ENCODE measurements at places on chromosomes 5 and 9.

DNA sequence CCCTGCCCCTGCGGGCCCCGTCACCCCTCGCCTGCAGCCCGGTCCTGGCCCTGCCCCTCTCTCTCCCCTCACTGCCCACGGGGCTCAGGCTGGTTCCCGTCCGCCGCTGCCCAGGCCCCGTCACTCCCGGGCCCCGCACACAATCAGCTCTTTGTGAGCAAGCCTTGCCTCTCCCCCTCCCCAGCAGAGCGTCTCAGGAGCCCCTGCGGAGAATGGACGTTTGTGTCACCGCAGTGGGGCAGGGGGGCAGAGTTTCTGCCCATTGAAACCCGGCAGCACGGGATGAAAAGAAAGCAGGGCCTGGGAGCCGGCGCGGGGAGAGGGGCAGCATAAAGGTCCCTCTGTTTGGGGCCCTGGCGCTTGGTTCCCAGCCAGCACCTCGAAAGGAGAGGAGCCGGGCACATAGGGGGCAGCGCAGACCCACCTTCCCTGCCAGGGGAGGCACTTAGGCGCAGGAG is 13.5 kb upstream of the NUP214 start:
- H3K27ac ChIP-seq, result no peak overlapping the region
- DNase-seq, result no peak
- no peak overlapping the region for H3K4me3 ChIP-seq

DNA sequence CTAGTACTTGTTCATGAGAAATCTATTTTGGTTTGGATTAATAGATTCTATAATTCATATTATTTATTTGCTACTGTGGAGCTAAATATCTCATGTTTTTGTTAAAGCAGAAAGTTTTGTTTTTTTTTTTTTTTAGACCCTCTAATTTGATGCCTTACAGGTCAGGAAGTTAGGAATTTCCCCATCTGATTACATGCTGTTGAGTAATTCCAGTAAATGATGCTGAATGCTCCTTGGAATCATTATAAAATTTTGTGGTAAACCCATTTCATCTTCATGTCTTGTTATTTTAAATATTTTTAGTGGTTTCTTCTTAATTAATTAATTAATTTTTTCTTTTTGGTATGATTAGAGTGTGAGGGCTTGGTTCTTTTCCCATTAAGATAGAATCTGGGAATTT is 35.6 kb downstream of the NNT start:
- no peaks in the 10 kb centered on the region for H3K27me3 ChIP-seq
- no peak overlapping the region for H3K4me3 ChIP-seq
- DNase-seq, result no peak
- no peaks in the 10 kb centered on the region for H3K4me1 ChIP-seq
- H3K36me3 ChIP-seq, result peaks cover 3% of the 10 kb centered on the region

DNA sequence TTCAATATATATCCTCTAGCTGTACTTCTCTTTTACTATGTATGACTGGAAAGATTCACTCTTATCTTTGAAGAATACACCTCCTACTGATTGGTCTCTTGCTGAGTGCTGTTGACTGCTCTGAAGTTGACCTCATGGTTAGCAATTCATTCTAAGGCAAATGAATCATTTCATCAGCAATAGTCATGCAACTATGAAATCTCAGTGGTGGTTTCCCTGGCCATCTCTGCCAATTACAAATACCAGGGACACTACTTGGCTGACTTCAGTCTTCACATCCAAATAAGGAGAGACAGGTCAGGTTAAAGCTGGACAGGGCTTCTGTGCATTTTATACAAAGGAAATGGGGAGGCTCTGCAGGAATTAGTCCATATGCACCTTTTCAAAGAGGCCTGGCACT is 333.5 kb upstream of the ACTBL2 start:
- H3K4me3 ChIP-seq, result no peak overlapping the region
- peak; percentile 99 for DNase-seq
- peaks cover 25% of the 10 kb centered on the region for H3K4me1 ChIP-seq
- H3K27me3 ChIP-seq, result no peaks in the 10 kb centered on the region
- no peaks in the 10 kb centered on the region for H3K36me3 ChIP-seq
- H3K27ac ChIP-seq, result peak overlapping the region; percentile 74

DNA sequence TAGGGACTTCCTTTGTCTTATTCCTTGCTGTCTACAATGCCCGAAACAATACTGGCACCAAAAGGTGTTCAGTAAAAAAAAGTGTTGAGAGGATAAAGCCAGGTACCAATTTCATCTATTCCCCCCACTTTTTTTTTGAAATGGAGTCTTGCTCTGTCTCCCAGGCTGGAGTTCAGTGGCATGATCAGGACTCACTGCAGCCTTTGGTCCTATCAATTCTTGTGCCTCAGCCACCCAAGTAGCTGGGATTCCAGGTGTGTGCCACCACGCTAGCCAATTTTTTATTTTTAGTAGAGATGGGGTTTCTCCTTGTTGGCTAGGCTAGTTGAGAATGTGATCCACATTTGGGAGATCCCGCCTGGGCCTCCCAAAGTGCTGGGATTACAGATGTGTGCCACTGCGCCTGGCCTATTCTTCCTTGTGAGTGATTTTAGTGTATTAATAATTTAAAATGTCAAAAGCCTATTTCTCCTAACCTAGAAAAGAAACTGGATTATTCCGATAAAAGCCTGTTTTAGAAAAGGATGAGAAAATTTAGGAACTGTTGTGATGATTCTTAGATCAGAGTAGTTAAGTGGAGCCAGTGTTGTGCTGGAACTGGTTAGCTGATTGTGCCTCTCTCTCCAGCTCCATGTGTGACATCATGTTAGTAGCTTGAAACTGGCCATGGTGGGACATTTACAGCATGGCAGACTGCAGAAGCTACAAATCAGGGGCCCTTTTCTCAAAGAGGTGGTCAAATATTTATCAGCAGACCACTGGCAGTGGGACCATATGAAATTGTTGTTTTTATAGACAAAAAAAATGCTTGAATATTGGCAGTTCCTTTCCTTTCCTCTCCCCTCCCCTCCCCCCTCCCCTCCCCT is 14.3 kb downstream of the CDC42SE2 start:
- no peak overlapping the region for H3K4me3 ChIP-seq
- no peaks in the 10 kb centered on the region for H3K27me3 ChIP-seq
- peaks cover 5% of the 10 kb centered on the region for H3K4me1 ChIP-seq
- no peaks in the 10 kb centered on the region for H3K36me3 ChIP-seq

- H3K4me3 ChIP-seq, result no peak overlapping the region
- DNase-seq, result no peak
- H3K27me3 ChIP-seq, result peaks cover 10% of the 10 kb centered on the region
- no peaks in the 10 kb centered on the region for H3K4me1 ChIP-seq
Observed at GRCh38 chr5:59218424-59219045, 635.7 kb downstream of the RAB3C start.

DNA sequence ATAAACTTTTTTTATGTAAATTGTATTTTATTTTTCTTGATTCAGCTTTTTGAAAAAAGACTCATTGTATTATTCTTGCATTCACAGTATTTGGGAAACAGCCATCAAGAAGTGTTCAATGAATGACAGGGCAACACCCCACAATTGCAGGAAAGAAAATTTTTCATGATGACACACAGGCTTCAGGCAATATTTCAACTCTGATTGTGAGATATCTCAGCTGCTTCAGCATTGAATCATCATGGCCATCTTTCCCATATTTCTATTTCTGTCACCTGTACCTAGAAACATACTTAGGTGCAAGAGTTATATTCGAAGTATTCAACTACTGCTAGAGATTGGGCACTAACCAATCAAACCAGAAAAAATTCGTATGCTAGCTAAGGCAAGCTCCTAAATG is 446.0 kb downstream of the ISL1 start:
- H3K27me3 ChIP-seq, result no peaks in the 10 kb centered on the region
- H3K4me1 ChIP-seq, result no peaks in the 10 kb centered on the region
- no peaks in the 10 kb centered on the region for H3K36me3 ChIP-seq
- no peak overlapping the region for H3K4me3 ChIP-seq

- H3K27me3 ChIP-seq, result no peaks in the 10 kb centered on the region
- H3K27ac ChIP-seq, result no peak overlapping the region
- no peaks in the 10 kb centered on the region for H3K36me3 ChIP-seq
- no peak overlapping the region for H3K4me3 ChIP-seq
- no peak for DNase-seq
Observed at GRCh38 chr5:59548807-59549357, 344.6 kb downstream of the PDE4D start.

DNA sequence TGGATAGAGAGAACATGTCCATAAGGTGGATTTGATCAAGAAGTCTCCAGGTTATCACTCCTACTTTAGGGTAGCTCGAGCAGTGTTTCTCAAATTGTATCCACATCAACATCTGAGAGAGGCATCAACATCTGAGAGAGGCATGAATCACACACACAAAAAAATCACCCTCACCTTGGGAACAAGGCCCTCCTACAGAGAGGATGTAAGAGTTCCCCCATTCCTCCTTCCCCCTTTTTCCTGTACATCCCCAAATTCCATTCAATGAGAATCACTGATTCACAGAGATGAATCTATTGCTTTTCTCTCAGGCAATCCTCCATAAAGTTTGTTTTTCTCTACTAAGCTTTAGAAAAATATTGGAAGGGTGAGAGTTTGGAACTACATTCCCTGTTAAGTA is 233.4 kb upstream of the CDH6 start:
- H3K4me1 ChIP-seq, result no peaks in the 10 kb centered on the region
- H3K4me3 ChIP-seq, result no peak overlapping the region
- H3K36me3 ChIP-seq, result no peaks in the 10 kb centered on the region
- H3K27me3 ChIP-seq, result no peaks in the 10 kb centered on the region
- DNase-seq, result no peak

DNA sequence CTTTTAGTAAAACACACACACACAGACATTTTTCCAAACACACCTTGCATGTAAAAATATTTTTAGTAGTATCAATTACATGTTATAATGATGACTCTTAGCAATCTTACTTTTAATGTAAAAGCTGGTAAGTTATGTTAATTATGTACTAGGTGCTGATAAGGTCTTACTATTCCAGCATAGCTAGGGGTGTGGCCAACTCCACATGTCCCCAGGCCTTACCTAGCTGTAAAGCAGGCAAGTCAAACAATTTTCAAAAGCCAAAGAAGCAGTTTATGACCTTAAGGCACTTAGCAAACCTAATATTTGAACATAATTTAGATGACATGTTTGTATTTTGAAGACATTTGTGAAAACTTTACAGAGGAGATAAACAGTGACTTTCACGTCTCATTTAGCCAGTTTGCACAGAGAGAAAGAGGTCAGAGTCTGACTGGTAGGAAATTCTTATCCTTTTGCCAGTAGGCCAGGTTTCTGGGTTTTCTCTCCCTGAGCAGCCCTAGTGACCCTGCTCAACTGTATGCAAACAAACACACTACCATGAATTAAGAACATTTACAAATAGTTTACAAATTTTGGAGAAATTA is 26.5 kb upstream of the GPX3 start:
- no peaks in the 10 kb centered on the region for H3K36me3 ChIP-seq
- no peak overlapping the region for H3K4me3 ChIP-seq
- no peaks in the 10 kb centered on the region for H3K27me3 ChIP-seq
- no peak for DNase-seq
- H3K27ac ChIP-seq, result no peak overlapping the region
- H3K4me1 ChIP-seq, result no peaks in the 10 kb centered on the region

DNA sequence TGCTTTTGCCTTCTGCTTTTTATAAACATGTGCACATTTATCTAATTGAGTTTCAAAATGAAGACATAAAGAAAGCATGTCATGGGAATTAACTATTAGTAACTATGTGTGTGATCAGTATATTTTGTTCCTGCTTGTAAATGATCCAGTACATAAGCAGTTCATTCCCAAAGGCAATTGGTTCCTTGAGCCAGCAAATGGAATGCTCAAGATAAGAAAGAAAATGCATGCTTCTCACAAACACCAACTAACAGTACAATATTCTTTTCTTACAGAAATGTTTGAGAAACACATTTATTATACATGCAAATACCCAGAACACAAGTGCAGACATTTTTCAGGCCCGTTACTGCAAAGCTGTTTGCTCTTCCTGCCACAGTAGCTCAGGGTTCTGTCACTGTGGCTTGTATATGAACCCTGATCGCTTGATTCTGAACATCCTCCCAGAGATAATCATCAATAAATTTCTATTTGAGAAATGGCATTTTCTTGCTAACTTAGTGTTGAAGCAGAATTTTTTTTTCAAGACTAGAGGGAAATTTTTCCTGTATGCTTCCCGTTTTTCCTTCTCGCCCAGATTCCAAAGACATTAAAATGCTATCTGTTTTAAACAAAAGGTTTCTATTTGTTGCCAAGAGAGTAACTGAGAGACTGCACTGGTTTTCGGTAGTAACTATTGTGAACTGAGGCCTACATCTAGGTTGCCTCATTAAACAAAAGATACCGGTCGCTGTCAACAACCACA is 1.9 kb downstream of the GNAQ start:
- H3K27ac ChIP-seq, result peak overlapping the region; percentile 57
- peaks cover 18% of the 10 kb centered on the region for H3K4me1 ChIP-seq
- H3K36me3 ChIP-seq, result no peaks in the 10 kb centered on the region
- peak overlapping the region; percentile 71 for H3K4me3 ChIP-seq
- no peaks in the 10 kb centered on the region for H3K27me3 ChIP-seq
- no peak for DNase-seq

DNA sequence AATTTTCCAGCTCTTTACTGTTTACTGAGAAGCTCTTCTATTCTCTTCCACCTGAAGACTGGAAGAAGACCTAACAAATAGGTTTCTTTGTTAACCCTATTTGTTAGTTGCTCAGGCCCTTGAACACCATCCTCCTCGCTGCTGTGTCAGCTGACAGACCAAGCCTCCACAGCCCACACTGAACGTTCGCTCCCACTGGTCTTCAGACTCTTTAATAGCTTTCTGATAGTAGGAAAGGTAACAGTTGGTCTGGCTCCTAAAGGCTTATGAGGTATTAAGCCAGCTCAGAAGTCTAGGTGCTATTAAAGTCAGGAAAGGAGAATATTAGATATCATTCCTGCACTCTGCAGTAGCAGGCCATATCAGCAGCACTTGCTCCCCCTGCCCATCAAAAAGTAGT is 23.3 kb upstream of the F2R start:
- no peak overlapping the region for H3K27ac ChIP-seq
- peaks cover 34% of the 10 kb centered on the region for H3K4me1 ChIP-seq
- DNase-seq, result no peak
- H3K4me3 ChIP-seq, result no peak overlapping the region
- no peaks in the 10 kb centered on the region for H3K27me3 ChIP-seq

DNA sequence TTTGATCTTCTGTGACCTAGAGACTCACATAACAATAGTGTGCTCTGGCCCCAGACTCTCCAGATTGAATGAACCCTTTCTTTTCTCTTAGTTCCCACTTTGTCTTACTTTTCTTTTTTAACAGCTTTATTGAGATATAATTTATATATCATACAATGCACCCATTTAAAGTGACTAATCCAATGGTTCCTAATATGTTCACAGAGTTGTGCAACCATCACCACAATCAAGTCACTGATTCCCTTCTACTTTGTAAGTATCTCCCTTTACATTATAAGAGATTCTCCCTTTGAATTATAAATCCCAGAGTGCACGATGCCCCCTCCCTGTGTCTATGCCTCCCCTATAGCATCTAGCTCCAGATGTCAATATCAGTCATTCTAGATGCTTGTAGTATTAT is 172.4 kb downstream of the HINT1 start:
- H3K27me3 ChIP-seq, result no peaks in the 10 kb centered on the region
- DNase-seq, result no peak
- H3K27ac ChIP-seq, result peak overlapping the region; percentile 46
- H3K4me3 ChIP-seq, result no peak overlapping the region
- no peaks in the 10 kb centered on the region for H3K36me3 ChIP-seq
